ENCODE measurements at places on chromosomes 6 and 20. TPM values are rescaled to one million over a fixed set of nuclear protein-coding genes. Genes with fewer than 3 reads are reported as not detected.

The HNF4A gene
- total RNA-seq, result not detected

The XKR7 gene
- total RNA-seq, result not detected

The MCHR2 gene
- total RNA-seq, result not detected

The MPIG6B gene
- total RNA-seq, result not detected

The HLA-DOB gene
- 8.1 TPM for total RNA-seq

The GNRH2 gene
- total RNA-seq, result 1.3 TPM

The VSX1 gene
- not detected for total RNA-seq

The BPIFB4 gene
- total RNA-seq, result not detected

The SLC22A2 gene
- total RNA-seq, result not detected

The BHLHE23 gene
- not detected for total RNA-seq

The HSPA1L gene
- total RNA-seq, result 3.7 TPM

The ARMH2 gene
- total RNA-seq, result 1.6 TPM

The MRPS26 gene
- 37.7 TPM for total RNA-seq

The TRIM40 gene
- not detected for total RNA-seq

The DUSP15 gene
- total RNA-seq, result not detected

The FRK gene
- 0.02 TPM for total RNA-seq

The SPATS1 gene
- total RNA-seq, result not detected

The TSBP1 gene
- total RNA-seq, result not detected

The RFX6 gene
- total RNA-seq, result not detected

The RIMS4 gene
- not detected for total RNA-seq

The ADTRP gene
- total RNA-seq, result 9.2 TPM

Measured in T-helper 1 cell treated with Interleukin-12 subunit alpha and Interleukin-12 subunit beta and Interleukin-4 antibody, amounts not matched to agents 30 ng/mL and 1 ng/mL, for 36 hours (primary cell).